NCI-H1930 (cell line): ENCODE measurements at places on chromosomes 6 and 20.

- DNase-seq: no peak
Observed at GRCh38 chr6:164247106-164247505, 832.6 kb downstream of the QKI start.

- DNase-seq: no peak
Observed at GRCh38 chr6:91786474-91787184, 1199.8 kb upstream of the MAP3K7 start.

GRCh38 chr20:54044156-54044555 lies 26.2 kb downstream of the BCAS1 start:
- no peak for DNase-seq

DNA sequence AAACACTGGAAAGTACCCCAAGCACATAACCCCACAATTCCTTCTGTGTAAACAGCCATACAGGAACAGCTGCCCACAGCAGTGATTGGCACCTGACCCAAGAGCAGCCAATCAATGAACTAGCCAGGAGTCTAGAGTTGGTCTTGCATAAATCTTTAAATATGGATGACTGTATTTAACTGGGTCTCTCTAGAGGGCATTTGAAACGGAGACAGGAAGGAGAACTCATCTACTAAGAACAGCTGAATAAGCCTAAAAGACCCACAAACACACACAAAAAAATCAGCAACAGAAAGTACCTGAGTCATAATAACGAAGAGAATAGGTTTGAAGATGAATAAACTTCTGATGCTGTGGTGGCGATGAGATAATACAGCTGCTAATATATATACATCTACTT lies 49.0 kb upstream of the ASF1A start:
- DNase-seq: no peak

DNA sequence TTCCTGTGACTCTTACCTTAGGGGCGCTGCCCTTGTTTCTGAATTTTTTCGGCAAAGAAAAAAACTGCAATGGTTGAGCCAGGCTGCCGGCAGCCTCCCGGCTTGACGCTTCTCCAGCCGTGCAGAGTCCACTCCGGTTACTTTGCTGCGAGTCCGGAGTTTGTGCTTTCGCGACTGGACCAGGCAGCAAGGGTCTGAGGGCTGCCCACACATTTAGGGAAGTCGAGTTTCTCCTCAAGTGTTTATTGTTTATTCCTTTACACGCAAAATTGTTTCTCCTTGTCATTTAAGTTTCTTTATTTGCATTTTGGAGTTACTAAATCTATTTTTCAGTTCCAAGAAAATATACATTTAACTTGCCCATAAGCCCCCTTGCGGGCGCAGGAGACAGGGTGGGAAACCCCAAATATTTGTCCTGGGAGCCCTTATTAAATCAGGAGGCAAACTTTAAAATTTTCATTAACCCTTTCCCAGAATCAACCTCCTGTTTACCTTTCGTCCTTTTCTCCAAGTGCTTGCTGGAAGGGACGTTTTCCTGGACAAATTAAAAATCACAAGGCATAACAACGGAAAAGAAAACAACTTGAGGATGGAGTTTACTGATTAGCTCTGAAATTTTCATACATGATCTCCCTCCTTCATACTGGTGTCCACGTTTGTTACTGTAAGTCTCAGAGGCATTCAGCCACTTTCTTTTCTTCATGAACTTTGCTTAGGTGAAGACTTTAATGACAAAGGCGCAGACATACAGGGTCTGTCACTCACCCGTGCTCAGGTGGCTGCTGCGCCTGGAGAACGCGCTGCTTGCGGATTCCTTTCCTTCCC lies 1.7 kb upstream of the PDE10A start:
- no peak for DNase-seq

DNA sequence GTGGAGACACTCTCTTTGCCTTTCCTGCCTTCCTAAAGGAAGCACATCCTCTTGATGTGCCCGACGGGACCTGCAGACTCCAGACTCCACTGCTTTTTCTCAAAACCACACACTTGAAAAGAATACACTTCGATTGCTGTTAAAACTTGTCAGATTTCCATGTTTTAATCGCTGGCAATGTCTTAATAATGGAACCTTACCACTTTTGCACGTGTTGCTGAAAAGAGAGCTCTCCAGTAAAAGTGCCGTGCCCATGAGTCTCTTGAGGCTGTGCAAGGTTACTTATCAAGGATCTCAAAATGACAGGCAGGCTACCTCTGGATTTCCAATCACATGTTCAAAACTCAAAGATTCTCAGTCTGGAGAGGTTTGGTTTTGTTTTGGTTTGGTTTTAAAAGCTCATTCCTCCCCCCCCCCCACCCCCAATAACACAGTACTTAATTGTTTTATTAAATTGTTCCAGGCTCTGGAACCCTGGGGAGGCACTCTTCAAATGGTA lies 12.0 kb upstream of the TFAP2A start:
- no peak for DNase-seq

DNA sequence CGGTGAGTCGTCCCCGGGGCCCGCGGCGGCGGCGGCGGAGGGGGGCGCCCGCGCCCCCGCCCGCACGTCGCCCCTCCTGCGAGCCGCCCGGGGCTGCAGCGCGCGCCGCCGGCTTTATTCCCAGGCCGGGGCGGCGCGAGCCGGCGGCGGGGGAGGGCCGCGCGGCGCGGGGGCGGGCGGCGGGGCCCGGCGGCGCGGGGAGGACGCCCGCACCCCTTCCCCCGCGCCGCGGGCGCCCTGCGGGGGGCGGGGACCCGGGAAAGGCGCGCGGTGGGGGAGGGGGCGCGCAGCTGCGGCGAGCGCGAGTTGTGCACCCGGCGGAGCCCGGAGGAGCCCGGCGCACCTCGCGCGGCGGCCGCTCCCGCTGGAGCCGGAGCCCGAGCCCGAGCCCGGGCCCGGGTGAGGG lies 646 bp downstream of the HMGA1 start:
- no peak for DNase-seq

GRCh38 chr6:111361648-111362047 lies 121.4 kb downstream of the REV3L start:
- peak; percentile 26 for DNase-seq

DNA sequence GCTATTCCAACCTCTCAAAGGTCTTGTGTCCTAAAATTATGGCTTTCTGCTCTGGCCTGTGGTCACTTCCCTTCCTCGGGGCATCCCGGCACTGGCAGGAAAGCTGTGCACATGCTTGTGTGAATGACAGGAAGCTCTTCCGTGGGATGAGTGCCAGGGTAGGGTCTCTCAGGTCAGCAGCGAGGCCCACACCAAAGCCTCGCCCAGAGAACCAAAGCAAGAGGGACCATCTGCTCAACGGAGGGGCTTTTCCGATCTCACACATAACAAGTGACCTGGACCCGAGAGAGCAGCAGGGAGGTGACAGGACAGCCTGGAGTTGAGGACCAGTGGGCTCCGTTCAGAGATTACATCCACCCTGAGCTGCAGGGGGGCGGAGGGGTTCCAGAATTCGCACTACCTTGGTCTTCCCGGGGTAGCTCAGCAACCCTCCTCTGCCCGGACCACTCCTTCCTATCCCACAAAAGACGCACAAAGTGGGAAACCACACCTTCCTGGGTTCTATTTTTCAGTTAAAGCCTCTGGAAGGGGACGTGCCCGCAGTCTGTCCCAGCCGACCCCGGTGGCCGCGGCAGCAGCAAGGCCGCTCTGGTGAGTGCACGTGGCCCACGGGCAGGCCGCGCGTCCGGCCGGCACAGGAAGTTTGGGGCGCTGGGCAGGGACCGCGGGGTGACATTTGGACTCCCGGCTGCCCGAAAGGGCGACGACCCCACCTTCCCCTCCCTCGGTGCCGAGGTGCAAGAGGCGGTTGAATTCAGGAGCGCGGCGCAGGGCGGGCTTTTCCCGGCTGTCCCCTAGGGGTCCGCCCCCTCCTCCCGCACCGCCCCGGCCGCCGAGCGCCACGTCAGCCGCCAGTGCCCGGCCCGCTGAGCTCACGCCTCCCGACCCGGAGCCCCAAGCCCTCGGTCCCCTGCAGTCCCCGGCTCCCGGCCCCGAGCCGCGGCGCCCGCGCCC lies 988 bp downstream of the TXNDC5 start:
- DNase-seq: no peak

GRCh38 chr6:31474871-31475286 lies 23.1 kb upstream of the MICB start:
- DNase-seq: no peak

GRCh38 chr6:53263917-53264316 lies 84.8 kb downstream of the ELOVL5 start:
- DNase-seq: no peak

GRCh38 chr6:129890164-129890563 lies 29.0 kb upstream of the TMEM244 start:
- DNase-seq: no peak

DNA sequence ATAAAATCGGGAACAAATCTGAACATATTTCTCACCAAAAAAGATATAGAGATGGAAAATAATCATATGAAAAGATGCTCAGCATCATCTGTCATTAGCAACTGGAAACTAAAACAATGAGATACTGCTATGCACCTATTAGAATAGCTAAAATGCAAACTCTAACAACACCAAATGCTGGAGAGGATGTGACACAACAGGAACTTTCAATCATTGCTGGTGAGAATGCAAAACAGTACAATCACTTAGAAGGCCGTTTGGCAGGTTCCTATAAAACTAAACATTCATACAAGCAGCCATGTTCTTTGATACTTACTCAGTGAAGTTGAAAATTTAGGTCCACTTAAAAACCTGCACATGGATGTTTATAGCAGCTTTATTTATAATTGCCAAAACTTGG lies 67.0 kb downstream of the FAM50B start:
- no peak for DNase-seq

GRCh38 chr20:37534401-37535157 lies 6.9 kb upstream of the BLCAP start:
- DNase-seq: peak; percentile 79

DNA sequence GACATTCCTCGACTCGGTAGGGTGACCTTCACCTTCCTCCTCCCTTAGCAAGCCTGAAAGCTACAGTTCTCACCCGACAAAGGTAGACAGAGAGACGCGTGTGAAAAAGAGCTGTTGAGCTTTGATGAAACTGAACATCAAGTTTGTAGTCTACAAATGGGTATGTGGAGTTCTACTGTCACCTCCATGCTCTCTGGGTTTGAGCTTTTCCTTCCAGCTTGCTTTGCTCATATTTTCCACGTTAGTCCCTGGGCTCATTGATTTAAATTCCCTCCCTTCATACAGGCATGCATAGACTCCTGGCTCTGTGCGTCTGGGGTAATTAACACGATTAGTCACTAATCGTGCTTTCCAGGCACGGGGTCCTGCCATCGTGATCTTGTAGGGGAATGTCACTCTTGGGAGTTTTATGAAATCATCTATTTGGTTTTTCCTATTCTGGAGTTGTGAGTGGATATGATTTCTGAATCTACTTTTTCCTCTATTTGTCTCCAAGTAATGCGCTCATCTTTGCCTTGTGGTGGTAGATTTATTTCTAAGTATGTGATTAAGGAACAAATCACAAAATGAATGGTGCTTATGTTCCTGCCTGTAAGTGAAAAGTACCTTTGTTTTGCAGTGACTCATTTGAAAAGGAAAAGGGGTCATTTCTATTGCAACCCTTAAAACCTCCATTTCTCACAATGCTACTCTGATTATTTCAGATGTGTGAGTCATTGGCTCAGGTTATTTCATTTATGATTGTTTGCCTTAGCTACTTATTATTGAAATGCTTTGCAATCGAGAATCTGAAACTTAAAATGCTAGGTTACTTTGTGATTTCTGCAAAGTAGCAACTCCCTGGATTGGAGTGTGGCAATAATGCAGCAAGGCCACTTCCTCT lies 154.6 kb downstream of the ZDHHC14 start:
- DNase-seq: no peak

DNA sequence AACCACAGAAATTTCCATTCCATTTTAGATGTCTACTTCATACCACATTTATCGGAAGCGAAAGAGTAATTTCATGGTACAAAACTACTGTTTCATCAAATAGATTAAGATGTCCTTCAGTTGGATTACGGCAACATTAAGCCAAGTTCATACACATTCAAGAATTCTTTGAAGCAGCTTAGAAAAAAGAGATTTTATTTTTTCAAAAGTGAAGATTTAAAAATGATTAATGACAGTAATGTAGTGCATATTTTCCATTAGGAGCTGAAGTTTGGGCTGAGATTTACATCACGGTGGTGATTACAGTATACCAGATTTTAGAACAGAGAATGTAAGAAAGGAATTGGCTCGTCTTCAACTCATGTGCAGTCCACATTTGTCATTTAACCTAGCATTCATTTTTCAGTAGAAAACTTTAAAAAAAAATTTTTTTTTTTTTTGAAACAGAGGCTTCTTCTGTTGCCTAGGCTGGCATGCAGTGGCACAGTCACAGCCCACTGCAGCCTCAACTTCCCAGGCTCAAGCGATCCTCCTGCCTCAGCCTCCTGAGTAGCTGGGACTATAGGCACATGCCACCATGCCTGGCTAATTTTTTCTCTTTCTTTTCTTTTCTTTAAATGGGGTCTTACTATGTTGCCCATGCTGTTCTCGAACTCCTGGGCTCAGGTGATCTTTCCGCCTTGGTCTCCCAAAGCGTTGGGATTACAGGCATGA lies 1.9 kb downstream of the SYNJ2 start:
- DNase-seq: no peak

DNA sequence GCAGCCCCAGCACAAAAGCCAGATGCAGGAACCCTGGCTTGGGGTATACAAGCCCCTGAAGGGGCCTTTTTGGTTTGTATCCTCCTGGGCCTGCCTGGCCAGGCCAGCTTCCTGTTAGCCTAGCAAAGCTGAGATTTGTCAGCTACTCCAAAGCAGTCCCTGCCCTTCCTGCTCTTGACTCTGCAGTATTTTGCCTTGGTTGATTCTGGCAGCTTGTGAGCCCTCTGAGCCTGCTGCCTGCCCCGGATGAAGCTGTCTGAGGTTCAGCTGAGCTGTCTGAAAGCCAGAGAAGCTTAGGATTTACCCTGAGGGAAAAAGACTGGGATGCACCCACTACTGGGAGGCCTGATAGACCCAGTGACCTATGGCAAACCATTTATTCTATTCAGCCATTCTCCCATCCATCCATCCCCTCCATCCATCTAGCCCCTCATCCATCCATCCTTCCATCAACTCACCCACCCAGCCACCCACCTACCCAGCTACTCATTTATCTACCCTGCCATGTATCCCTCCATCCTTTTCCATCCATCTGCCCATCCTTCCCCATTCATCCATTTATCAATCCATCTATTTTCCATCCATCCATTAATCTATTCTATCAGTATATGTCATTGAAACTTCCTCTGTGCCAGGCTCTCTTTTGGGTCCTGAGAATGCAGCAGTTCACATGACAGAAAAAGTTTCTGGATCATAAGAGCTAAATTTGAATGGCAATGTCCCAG lies 307.5 kb downstream of the DHX35 start:
- DNase-seq: no peak

DNA sequence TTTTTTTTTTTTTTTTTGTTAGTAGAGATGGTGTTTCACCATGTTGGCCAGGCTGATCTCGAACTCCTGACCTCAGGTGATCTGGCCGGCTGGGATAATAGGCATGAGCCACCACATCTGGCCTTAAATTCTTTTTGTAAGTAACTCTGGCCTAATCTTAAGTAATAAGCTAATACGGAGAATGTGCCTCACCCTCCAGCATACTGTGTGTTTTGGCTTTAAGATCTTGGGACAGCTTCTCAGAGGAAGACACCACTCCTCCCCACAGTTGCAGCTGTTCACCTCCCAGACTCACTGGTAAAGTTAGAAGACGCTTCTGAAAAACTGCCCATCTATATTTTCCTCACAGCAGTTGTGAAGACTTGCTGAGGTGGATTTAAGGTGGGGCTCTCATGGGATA lies 120.8 kb downstream of the CCDC170 start:
- DNase-seq: no peak

- DNase-seq: no peak
Observed at GRCh38 chr6:166331503-166332415, 10.6 kb downstream of the SFT2D1 start.
